ENCODE measurements at places on chromosomes 3 and 15.

DNA sequence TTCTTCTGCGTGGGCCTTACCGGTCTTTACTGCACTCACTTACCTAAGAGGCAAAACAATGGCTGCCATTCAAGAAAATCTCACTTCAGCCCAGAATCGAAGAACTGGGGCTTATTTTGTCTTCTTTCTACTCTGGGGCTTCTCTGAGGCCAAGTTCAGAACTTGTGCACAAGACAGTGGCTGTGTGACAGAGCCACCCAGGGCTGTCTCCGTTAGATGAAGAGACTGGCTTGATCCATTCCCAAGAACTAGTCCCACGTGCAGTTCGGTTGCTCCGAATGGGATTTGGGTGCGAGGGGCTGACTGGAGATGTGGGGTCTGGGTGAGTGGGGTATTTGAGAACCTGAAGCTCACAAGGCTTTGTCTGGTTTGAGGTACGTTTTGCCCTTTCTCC, 795 bp upstream of the TCF12 start:
- DNase-seq, result no peak

DNA sequence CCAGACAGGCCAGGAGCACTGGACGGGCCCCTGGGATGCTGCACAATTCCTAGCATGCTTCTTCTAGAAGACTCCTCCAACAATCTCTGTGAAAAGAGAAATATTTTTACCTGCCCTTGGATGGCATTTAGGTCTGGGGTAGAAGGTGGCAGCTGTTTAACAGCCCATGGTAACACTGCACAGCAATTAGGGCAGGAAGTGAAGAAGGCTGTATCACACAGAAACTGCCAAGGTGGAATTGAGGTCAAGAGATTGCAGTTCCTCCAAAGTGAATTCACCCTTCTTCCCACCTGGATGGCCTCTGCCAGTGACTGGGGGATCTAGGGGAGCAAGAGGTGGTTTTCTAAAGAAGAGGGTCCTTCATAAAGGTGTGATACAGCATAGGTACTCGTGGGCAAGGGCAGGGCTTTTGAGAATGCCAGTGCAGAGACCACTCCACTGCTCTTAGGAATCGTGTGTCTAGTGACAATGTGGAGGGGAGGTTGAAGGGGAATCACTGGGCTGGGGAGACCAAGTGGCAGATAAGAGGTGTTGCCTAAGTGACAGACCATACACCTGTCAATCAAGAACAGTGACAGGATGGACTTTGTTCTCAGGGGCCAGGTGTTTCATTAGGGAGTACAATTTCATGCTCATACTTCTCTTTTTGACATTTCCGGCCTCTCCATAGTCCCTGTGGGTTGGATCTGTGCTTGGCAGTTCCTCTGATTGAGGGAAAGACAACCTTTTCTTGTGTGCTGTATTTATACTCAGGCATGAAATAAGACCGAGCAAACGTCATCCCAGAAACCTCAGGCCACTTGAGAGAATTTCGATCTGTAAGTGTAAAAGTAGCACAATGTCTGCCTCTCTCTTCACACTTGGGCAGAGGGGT, 83.5 kb upstream of the BCL6 start:
- DNase-seq, result no peak

- no peak for DNase-seq
Measured at GRCh38 chr3:184460276-184460675, 80.4 kb downstream of the CHRD start.

DNA sequence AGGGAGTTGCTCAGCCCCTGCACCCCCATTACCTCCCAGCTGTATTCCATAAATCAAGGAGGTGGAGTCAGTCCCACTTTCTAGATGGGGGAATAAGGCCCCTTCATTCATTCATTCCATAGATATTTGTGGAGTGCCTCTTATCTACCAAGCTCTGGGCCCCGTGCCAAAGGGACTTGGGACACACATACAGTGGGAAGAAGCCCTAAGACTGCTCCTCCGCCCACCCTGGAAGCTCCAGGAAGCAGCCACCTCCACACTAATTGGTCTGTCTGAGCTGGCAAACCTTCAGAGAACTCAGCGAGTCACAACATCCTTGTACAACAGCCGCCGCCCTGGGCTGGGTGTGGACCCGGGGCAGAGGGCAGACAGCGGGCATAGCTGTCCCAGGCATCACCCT, 6.4 kb downstream of the STRA6 start:
- DNase-seq, result no peak

GRCh38 chr3:159448902-159449301, 539.7 kb upstream of the IL12A start:
- DNase-seq, result no peak

- DNase-seq, result no peak
Measured at GRCh38 chr3:149226776-149227175, 5.1 kb upstream of the CP start.

DNA sequence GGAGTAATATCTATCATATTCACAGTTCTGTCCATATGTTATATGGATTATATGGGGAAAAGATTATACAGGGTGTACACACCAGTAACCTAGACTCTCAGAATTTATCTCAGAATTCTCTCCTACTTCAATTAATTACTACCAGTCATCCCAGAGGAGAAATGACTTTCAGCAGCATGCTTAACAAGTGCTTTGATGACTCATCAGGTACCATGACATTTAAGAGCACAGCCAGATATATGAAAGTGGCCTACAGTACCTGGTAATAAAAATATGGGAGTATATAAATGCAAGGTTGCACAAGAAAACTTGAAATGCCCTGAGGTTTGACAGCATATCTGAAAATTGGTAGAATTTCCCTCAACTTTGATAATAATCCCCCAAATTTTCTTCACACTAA, 1273.0 kb downstream of the OTOL1 start:
- no peak for DNase-seq

GRCh38 chr3:65006300-65006739, 318.5 kb upstream of the ADAMTS9 start:
- DNase-seq, result no peak

DNA sequence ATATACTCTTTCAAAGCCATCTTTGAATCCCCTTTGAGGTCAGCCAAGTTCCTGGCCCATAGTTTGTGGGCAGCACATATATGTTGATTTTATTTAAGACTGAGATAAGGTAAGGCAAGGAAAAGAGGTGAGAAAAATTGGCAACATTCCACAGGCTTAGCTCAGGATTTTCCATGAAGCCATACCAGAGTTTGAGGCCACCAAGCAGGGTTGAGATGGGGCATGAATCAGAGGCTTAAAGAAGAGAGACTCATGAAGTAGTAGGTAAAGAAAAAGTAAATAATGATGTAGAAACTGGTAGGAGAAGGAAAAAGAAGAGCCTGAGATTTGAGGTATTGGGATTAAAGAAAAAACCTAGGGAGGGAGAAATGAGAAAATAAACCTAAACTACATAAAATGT, 89.2 kb downstream of the MYO5A start:
- DNase-seq, result no peak

DNA sequence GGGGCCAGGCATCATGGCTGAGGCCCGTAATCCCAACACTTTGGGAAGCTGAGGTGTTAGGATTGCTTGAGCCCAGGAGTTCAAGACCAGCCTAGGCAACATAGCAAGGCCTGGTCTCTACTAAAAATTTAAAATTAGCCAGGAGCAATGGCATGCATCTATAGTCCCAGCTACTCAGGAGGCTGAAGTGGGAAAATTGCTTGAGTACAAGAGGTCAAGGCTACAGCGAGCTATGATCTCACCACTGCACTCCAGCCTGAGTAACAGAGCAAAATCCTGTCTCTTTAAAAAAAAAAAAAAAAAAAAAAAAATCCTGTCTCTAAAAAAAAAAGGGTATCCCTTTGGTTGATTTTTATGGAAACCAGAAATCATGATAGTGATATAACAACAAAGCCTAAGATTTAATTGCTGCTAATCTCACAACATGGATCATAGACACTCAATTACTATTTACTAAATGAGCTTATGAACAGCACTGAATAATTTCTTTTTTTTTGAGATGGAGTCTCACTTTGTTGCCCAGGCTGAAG, 12.1 kb downstream of the PCLAF start:
- DNase-seq, result no peak

DNA sequence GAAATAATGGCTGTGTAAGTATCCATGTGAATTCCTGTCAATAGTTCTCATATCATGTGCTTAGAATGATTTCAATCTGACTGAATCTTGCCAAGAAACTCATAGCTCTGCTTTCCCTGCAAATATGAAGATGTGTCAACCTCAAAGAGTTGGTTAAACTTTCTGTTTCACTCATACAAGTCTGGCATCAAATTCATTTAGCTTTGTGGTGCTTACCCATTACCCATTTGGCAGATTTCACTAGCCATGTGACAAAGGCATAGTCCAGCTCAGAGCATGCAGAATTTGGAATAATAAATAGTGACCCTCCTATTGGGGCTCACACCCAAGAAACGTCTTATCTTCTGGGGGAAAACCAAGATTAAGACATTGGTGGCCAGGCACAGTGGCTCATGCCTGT, 256.6 kb upstream of the TPRG1 start:
- no peak for DNase-seq

- no peak for DNase-seq
Measured at GRCh38 chr3:112582244-112582874, 20.5 kb downstream of the SLC35A5 start.

DNA sequence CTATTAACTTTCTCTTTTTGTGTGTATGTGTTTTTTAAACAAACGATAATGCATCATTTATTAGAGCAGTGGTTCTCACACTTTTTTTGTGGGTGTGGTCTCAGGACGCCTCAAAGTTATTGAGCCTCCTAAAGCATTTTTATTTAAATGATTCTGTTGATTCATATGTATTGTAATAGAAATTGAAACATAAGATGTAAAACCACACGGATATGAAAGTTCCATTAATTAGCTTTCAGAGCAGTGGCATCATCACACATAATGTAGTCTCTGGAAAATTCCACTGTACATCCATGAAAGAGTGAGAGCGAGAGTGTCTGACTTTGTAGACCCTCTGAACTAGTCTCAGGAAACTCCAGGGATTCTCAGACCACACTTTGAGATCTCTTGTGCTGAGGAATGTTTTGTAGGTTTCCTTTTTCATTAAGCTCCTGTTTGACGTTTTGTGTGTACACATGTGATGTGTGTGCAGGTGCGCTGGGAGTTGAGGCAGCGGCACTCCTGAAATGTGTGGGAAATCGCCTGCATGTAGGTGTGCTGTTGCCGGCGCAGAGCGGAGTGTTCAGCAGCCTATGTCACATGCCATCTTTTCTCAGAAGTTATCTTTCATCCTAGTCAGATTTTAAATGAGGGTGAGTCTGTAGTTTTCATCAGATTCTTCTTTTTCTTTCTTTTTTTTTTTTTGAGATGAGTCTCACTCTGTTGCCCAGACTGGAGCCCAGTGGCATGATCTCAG, 5.3 kb upstream of the TRAK1 start:
- DNase-seq, result no peak

DNA sequence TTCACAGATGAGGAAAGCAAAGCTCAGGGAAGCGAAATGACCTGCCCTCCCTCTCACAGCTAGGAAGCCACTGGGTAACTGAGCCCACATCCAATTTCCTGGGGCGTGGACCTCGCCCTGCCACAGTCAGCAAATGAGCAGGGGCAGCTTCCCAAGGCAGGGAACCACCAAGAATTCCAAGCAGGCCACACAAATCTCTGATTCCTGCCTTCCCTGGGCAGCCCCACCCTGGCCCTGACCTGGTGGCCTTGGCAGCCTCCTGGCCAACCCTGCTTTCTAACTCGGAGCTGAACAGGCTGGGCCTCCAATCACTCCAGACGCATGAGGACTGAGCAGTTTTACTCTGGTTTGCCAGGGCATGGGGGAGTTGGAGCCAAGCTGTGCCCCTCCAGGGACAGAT, 203.7 kb upstream of the TLE3 start:
- no peak for DNase-seq

GRCh38 chr3:58568572-58569286, 8.5 kb downstream of the FAM107A start:
- peak; percentile 63 for DNase-seq

GRCh38 chr3:95738045-95738444, 1076.3 kb upstream of the EPHA6 start:
- no peak for DNase-seq

DNA sequence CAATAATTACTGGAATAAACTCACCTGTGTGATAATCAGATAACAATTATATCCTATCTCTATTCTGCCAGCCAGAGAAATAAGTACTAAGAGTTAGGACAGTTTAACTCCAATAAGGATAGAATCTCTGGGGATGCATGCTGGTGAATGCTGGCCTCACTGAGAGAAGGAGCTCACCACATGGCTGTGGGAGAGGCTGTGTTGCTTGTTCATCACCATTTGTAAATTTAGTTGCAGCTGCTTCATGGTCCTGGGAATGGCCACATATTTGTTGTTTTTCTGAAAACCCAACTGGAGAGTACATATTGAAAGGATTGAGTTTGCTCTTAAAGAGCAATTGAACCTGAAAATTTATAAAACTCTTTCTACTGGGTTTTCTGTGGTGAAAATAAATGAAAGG, 207.3 kb downstream of the NECTIN3 start:
- no peak for DNase-seq

DNA sequence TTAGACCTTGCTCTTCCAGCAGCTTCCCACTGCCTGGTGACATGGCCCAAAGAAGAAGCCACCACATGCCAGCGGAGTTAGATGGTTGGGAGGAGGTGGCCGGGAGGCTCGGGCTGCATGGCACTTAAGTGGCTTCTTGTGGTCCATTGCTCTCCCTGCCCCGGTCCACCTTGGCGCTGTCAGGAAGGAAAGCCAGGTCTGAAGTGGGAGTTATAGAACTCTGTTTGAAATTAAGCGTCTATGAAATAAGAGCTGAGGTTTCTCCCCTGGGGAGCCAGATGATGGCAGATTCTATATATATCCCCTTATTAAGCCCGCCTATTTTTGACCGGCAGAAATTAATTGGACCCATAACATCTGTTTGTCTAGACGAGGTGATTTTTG, 61.2 kb downstream of the ITGA11 start:
- DNase-seq, result no peak

DNA sequence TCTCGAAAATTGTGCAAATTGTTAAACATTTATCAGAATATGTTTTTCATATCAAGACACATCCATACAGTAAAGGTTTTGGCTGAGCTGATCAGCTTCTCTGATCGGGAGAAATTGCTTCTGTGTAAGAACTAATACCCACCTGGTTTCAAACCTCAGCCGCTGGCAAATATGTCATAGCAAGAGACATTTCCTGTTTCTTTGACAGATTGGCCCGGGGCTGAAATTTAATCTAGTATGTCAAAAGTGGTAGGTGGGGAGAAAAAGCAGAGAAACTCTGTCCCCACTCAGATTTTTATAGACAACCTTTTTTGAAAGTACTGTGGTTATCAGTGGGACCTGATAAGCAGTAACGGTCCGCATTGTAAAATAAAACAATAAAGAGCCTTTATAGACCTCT, 88.8 kb upstream of the SLC24A5 start:
- DNase-seq, result no peak

GRCh38 chr3:43254125-43254524, 32.2 kb upstream of the SNRK start:
- no peak for DNase-seq

DNA sequence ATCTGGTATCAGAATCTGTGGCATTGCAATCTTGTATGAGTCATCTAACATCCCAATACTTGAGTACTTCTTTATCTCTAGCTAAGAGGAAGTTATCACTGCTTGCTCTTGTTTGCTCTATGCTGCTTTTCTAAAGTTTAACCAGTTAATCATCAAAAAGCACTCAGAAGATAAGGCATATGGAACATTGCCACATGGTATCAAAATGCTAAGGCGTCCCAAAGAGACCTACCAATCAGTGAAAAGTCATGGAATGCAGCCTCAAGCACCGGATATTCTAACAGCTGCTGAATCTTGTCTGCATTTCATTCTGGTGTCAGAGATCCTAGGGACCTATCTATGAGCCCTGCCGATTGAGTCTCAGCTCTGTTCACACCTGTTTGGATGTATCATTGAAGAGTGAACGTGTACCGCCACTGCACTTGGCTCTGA, 192.8 kb downstream of the ARPP21 start:
- DNase-seq, result no peak

GRCh38 chr15:94970802-94971201, 739.4 kb downstream of the MCTP2 start:
- no peak for DNase-seq
